ENCODE measurements at places on chromosomes 7 and 10.

- no peak for DNase-seq
These were observed 20.8 kb downstream of the DLG5 start for GRCh38 chr10:77905781-77906180.

GRCh38 chr7:84471576-84471975, 277.0 kb upstream of the SEMA3A start:
- no peak for DNase-seq

GRCh38 chr10:98267894-98268693, at the start of gene LOXL4:
LOXL4 (minus strand) TSS chr10:98268194; CDS start chr10:98263019, 5,175 bp downstream.
- DNase-seq = peak; percentile 21

GRCh38 chr7:10767771-10768170, 205.9 kb upstream of the PHF14 start:
- DNase-seq = no peak

DNA sequence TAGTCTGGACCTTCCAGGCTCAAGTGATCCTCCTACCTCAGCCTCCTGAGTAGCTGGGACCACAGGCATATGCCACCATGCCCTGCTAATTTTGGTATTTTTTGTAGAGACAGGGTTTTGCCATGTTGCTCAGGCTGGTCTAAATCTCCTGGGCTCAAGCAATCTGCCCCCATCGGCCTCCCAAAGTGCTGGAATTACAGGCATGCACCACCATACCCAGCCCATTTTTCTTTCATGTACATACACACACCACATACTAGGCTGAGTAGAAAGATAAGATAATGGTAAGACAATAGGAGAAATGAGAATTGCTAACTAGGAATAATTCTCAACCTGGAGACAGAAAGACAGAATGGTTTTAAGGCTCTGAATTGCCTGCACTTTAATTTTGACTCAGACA, 83.8 kb downstream of the CPEB3 start:
- DNase-seq = no peak

DNA sequence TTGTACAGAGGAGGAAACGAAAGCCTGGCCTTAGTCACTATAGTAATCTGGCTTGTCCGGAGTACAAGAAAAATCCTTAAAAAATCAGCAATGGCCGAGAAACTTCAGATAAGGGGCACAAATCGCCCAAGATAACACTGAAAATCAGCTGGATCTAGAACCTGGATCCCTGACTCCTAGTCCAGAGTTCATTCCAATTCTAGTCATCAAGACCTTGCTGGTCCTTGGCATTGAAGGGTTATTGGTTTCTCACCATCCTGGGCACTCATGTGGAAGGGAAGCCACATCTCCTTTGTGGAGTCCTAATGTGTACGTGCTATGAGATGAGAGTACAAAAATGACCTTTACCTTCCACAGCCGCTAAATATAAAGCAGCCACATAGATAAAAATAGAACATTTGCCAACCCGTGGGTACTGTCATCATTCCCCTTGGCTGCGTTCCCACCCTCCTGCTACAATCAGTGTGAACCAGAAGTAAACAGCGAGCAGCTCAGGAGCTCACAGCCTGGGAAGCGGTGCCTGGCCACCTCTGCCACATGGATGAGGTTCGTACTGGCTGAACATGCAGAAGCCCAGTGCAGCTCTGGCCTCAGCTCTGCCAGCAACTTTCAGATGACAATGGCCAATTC, 116.0 kb upstream of the PDLIM1 start:
- DNase-seq = no peak

DNA sequence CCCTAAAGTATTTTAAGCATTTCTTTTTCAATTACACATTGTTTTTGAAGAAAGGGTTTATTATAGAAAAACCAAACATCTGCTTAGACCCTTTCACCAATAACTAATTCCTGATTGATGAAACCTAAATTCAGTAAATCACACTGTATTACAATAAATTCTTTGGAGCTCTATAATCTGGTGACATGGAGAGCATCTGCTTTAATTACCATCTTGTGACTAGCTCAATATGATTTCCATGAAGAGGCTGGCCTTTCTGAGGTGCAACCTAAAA, 9.7 kb downstream of the HYCC1 start:
- DNase-seq = no peak

DNA sequence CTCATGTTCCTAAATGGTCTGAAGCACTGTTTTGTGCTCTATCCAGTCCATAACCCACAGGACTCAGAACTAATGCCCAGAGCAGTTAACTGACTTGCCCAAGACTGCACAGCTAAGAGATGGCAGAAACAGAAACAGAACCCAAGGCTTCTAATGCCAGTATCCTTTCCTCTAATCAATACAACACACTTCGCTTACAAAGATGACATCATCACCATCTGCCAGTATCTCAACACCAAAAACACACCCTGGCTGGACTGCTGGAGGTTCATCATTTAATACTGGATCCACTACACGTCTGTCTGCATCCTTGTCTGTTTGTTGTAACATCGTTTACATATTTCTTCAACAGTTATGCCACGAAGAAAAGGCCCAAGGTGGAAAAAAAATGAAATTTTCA, 165.3 kb downstream of the SFMBT2 start:
- no peak for DNase-seq

- DNase-seq = no peak
These were observed 892.9 kb downstream of the LRMDA start for GRCh38 chr10:76324283-76324682.

GRCh38 chr7:152369518-152369917, 66.3 kb downstream of the KMT2C start:
- no peak for DNase-seq

- DNase-seq = no peak
These were observed 83.4 kb upstream of the NUPR2 start for GRCh38 chr7:56199639-56200038.

DNA sequence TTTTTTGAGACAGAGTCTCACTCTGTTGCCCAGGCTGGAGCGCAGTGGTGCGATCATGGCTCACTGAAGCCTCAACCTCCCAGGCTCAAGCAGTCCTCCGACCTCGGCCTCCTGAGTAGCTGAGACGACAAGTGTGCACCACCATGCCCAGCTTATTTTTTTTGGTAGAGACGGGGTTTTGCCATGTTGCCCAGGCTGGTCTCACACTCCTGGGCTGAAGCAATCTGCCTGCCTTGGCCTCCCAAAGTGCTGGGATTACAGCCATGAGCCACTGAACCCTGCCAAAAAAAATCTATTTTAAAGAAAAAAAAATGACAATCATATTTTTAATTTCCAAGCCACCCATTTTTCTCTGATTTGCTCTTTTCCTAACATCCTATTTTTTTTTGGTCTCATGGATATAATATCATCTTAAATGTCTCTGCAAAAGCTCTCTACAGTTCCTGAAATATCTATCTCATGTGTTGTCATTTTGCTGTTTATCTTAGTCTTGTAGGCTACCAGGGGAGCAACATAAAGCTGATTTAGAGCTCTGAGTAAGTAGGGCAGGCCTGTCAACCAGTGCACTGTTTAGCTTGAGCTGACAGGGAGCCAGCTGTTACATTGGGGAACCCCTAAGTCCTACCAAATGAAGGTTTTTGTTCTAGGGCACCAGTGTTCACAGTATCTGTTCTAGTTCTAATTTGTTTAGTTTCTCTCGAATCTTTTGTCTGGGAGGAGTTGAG, 29.9 kb upstream of the HBP1 start:
- DNase-seq = no peak

- DNase-seq = no peak
These were observed 299.4 kb downstream of the LRRTM3 start for GRCh38 chr10:67225226-67225625.

DNA sequence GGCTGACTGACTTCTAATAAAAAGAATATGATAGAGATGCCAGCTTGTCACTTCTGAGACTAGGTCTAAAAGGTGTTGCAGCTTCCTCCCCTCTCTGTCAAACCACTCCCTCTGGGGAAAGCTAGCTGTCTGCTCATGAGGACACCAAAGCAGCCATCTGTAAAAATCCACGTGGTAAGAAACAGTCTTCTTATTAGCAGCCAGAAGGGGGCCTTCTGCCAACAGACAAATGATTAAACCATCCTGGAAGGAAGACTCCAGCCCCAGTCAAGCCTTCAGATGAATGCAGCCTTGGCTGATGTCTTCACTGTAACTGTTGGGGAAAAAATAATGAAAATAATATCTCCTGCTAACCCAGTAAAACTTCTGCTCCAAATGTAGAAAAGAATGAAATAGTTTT, 41.9 kb upstream of the DAGLB start:
- no peak for DNase-seq

DNA sequence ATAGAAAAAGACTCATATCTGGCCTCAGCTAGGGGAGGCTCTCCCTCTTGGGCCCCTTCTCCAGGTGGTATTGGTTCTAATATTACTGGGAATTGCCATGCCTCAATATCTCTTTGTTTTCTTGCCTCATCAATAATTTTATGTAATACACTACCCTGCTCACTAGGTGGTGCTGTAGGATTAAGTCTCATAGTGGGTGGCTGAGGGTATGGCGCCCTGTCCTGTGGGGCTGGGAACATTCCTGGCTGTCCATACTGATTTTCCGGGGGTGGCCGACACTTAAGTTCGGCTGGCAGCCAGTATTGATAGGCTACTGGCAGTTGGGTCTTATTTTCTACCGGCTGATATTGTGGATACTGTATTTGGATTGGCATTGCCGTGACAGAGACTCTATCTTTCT, 9.0 kb upstream of the TAS2R3 start:
- DNase-seq = peak; percentile 9

DNA sequence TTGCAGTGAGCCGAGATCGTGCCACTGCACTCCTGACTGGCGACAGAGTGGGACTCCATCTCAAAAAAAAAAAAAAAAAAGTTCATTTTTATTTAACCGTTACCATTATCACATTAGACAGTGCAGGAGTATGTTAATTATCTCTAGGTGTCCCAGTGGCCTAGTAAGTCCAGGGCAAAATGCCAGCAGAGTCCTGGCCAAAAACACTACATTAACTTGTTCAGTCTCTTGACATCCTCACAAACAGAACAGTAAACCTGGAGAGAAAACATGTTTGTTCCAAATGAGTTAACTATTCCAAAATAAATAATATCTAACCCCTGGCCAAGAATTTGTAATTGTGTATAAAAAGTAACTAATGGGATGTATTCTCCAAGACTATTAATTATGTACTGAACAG, 43.2 kb downstream of the PTPRZ1 start:
- DNase-seq = no peak

DNA sequence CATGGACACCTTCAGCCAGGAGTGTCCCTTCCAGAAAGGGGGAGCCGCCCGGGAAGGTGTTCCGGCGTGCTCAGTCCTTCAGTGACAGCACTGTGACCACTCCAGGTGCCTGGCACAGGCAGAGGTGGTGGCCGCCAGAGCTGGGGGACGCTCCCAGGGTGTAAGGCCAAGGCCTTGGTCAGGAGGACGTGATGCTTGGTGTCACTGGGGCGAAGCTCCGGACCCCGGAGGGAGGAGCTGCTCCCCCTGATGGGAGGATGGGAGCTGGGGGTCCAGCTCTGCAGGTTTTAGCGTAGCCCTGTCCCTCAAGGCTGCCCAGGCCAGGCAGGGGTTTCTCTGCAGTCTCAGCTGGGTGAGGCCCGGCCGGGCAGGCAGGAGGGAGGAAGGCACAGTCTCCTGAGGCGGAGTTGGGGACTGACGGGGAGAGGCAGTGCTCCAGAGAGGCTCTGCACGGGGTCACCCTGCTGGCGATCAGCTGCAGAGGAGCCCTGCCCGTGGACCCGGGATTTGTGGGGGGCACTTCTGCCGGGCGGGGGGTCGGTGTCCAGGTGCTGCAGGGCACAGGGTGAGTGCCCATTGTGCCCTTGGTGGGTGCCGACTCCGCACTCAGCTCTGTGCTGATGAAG, 56.5 kb upstream of the DNAJB6 start:
- DNase-seq = no peak

DNA sequence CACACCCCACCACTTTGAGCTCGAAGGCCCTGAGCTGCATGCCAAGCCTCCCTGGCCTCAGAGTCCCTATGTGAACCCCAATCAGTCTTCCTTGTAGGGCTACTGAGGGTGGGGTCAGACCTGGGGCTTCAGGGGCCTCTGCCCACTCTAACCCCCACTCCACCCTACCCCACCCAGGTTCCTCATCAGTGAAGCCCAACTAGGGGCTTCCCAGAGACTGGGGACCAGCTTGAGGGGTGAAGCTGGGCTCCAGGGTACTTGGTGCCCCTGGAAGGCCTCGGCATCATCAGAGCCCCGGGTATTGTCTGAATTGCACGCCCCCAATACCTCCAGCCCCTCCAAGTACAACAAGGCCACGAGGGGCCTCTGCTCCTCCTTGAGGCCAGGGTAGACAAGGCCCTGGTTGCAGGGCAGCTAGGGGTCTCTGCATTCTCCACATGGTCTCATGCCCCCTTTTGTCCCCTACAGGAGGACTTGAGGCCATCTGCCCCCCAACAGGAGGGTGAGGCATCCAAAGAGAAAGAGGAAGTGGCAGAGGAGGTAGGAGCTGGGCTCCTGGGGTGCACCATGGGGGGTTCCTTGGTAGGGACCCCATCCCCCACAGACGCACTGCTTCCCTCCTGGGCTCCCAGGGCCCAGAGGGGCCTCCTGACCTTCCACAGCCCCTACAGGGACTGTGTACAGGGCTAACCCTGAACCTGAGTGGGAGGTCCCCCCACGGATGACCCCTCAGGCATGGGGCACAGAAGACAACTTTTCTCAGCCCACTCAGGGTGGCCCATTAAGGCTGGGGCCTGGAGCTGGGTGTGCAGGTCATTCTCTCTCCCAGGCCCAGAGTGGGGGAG, 4.0 kb downstream of the SNCG start:
- no peak for DNase-seq

DNA sequence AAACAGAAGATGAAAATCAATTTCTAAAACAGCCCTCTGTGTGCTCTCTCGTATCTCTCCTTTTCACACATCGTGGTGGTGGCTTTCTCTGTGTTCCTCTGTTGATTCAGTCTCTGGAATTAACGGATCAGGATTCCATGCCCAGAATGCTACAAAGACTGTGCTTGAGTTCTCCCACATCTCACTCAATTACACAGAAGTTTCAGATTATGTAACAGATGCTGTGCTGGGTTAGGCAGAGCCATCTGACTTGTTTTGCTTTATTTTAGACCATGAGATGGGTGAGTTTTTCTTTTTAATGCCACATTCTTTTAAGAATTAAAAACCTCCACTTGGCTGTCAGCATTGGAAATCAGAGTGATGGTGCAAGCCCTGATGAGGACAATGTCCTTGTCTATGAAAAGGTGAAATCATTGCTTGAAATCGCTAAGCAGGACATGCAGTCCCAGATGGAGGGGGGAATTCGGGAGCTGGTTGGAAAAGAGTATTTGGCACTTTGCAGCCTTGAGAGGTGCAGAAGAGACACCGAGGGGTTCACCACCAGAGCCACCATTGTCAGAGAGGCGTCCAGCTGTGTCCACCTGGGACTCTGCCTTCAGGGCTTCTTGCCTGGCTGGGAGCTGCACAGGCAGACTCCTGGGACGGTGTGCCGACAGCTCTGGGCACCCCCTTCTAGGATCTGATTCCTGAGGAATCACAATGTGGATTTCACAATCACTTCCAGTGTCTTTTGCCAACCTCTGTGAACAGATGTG, 80.4 kb downstream of the EGFR start:
- DNase-seq = no peak

- DNase-seq = peak; percentile 32
These were observed 78.3 kb downstream of the SLC25A40 start for GRCh38 chr7:87797798-87798403.

- DNase-seq = no peak
These were observed 37.2 kb upstream of the ZNF488 start for GRCh38 chr10:47421057-47421952.

- no peak for DNase-seq
These were observed 135.1 kb upstream of the GAD2 start for GRCh38 chr10:26081459-26081858.
